ENCODE measurements at places on chromosomes 4 and X.

- DNase-seq: no peak
These were observed 208.1 kb downstream of the ANKRD50 start for GRCh38 chr4:124504431-124504830.

GRCh38 chr4:1958276-1959103, 50.3 kb downstream of the NELFA start:
- no peak for DNase-seq

DNA sequence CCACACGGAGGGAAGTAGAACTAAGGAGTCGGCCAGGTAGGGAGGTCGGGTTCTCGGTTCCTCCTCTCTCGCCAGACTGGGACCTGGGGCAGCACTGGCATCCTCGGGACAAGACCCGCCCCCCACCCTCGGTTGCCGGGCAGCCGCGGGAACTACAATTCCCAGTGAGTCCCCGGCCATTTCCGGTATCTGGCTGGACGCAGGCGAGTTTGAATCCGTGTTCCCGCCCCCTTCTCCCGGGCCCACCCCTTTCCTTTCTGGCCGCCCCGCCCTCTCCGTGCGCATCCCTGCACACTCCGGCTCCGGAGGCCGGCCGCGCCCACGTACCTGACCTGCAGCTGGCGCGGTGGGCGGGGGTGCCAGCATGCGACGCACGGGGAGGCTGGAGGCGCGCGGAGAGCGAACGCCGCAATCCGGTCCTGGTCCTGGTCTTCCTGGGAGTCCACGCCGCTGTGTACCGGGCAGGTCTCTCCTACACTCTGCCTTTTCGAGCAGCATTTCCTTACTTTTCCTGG, 10.2 kb upstream of the DLG3 start:
- DNase-seq: peak; percentile 68

- DNase-seq: peak; percentile 33
These were observed 353.4 kb downstream of the SPRY1 start for GRCh38 chr4:123750044-123750443.

- peak; percentile 21 for DNase-seq
These were observed 150.5 kb downstream of the ARSF start for GRCh38 chrX:3191796-3192195.

DNA sequence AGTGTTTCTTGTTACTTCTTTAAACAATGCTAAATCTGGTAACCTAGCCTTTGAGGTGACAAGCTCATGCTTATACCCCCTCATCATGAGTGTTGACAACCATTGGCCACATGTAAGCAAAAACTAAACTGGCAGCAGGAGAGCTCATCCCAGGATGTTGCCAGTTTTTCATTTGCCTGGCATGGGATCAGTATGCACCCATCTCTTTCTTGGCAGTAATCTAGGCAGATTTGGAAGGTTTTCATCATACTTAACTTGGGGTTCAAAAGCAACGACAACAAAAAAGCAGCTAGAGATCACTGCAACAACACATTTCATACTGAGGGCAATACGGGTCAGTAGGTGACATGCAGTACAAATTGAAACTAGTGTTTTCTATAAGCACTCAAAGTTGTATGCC, 122.0 kb downstream of the PPA2 start:
- DNase-seq: no peak

DNA sequence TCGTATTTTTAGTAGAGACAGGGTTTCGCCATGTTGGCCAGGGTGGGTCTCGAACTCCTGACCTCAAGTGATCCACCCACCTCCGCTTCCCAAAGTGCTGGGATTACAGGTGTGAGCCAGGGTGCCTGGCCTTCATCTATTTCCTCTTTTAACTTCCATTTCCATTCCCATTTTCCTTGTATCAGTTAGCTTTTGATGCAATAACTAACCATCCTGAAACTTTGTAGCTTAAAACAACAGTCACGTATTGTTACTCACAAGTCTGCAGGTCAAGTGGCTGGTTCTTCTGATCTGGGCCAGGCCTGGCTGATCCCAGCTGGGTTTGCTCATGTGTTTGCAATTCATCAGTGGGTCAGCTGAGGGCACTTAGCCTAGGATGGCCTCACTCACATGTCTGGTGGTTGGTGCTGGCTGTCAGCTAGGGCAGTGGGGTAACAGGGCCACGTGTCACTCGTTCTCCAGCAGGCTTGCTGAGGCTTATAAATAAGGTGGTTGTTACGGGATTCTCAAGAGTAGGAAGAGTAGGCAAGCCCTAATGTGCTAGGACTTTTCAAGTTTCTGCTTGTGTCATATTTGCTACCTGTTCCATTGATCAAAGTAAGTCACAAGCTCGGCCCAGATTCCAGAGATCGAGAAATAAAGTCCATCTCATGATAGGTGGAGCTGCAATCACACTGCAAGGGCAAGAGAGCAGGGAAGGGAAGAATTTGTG, 88.2 kb downstream of the SOWAHB start:
- DNase-seq: peak; percentile 51

DNA sequence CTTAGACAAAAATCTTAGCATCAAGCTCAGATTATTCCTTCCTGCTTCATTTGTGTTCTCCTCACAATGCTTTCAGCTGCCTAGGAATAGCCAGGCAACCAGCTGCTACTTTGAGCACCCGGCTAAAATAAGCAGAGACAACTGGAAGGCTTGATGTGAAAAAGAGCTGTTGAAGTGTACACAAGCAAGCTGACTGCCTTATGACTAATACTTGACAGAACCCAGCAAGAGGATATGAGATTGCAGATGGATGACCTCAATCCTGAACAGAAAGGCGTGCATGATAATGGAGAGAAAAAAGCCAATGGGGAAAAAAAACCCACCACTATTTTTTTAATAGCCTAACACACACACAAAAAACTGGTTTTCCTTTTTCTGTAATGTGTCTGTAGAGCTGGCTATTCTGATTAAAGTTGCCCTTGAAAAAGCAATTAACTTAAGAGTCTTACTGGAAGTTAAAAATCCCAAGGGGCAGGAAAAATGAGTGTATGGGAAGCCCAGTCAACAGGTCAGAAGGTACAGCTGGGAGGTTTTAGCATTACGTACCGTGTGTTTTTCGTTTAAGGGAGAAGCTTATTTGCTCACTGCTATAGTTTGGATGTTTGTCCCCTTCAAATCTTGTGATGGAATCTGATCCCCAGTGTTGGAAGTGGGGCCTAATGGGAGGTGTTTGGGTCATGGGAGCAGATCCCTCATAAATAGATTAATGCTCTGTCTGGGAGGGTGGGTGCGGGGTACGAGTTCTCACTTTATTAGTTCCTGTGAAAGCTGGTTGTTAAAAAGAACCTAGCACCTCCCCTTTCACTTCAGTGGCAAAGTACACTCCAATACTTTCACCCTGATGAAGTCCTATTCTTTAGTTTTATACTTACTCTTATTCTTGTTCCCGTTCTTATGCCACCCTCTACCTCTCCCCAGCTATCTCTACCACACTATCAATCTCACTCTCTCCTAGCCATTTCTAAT, 37.1 kb upstream of the HERC6 start:
- peak; percentile 95 for DNase-seq

DNA sequence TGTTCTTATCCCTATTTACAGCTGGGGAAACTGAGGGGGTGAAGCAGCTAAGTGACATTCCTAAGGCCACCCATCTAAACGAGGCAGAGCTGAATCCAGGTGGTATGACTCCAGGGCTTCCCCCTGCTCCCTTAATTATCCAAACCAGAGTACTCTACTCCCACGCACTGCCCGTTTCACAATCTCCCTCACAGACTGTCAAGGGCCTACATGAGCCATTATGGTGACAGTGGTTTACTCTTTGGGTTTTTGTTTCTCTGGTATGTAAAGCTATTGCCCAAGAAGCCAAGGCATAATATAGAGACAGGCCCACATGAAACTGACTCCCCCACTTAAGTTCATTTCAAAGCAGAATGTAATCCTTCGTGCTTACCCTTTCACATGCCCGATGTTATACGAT, 95.1 kb downstream of the NHS start:
- no peak for DNase-seq

- peak; percentile 64 for DNase-seq
These were observed 5.0 kb downstream of the ARFIP1 start for GRCh38 chr4:152784490-152785350.

DNA sequence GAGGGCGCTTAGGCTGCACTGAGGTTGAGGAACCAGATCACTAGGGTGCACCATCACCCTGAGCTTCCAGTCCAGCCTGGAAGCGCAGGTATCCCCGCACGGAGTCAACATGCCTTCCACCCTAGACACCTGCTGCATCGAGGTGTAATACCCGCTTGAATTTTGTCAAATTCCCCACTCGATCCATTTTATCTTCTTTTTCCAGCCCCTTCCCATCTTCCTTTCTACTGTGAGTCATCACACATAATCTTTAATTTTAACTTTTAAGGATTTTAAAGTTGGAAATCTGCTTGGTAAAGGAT, 821 bp downstream of the PLK4 start:
- DNase-seq: peak; percentile 70

DNA sequence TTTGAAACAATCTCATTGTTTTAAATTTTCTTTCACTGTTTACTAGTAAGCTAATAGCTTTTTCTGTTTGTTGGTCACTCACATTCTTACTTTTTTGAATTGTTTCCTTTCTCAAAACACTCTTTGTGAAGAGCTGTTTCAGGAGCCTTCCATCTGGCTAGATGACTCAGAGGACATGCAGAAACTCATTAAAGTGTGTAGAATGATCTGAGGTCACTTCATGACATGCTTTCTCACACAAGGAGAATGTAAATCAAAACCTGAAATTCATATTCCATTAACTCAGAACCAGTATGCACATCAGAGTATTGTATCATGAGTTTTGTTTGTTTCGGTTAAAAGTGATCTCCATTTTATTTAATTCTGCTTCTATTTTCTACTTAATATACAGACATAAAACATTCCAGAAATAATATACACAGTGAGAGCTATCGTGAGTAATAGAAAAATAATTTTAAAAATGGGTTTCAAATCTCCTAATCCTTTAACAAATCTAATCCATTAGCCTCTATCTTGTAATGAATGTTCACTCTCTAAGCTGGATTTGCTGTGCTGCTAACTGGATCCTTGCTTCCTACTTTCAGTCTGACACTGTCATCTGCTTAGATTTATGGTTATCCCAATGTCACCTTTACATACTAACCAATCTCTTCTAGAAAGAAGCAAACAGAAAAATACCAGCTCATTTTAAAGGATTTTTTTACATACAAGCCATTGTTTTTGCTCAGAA, 449.6 kb downstream of the FSTL5 start:
- DNase-seq: peak; percentile 83

- peak; percentile 41 for DNase-seq
These were observed 13.7 kb downstream of the PPP2R3B start for GRCh38 chrX:372856-373640.

GRCh38 chr4:107665001-107665400, 55.0 kb downstream of the PAPSS1 start:
- no peak for DNase-seq

DNA sequence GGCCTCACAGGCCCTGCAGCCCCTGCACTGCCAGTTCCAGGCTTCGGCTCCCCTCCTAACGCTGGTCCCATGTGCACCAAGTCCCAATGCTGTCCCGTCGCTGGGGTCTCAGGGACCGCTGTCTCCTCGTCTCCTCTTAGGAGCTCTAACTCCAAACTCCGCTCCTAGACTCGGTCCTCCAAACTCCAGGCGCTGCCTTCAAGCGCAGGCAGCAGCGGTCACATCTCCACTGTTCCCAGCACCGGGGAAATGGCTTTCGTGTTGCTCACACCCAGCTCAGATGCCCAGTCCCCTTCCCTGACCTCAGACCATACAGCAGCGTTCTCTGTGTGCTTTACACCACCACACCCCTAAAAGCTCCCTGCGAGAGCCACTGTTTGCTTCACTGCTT, 19.6 kb upstream of the HMX1 start:
- no peak for DNase-seq
